Activated naive CD4-positive, alpha-beta T cell treated with anti-CD3 and anti-CD28 coated beads, Interleukin-2, amount 50 U/mL, for 72 hours (primary cell): ENCODE measurements at places on chromosomes 12 and 14.

- no peak for DNase-seq
Observed at GRCh38 chr14:69650948-69651369, 39.6 kb downstream of the SUSD6 start.

- no peak for DNase-seq
Observed at GRCh38 chr14:70086685-70087379, 101.9 kb downstream of the SLC8A3 start.

DNA sequence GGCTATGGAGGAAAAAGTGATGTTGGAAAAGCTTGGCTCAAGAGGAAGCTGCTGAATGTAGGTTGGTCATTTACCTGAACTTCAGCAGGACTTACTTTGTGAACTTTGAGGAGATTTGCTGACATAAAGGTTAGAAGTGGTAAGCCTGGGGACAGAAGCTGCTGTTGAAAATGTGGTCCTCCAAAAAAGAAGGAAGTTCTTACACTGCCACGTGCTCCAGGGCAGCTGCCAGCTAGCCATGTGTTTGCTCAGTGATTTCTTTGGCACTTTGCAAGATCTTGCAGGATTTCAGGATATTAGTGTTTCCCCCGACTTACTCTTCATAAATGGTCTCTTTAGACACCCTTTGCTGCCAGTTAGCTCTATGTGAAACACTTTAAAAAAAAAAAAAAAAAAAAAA, 14.8 kb upstream of the DYRK2 start:
- no peak for DNase-seq

- DNase-seq, result no peak
Observed at GRCh38 chr12:32117316-32117715, 10.7 kb downstream of the BICD1 start.

DNA sequence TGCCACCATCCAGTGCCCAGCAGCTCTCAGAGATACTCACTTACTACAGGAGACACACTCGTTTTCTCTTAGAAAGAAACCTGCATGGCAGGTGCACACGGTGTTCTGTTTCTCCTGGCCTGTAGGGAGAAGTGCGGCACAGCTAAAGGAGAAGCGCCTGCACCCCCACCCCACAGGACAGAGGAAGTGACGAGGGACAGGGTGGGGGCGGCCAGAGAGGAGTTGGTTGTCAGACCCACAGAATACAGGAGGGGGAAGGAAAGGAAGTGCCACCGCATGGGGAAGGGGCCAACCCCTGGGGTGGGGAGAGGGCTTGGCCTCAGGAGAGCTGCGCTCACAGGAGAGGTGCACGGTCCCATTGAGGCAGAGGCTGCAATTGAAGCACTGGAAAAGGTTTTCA, 8.8 kb downstream of the TNFRSF1A start:
- DNase-seq, result no peak

DNA sequence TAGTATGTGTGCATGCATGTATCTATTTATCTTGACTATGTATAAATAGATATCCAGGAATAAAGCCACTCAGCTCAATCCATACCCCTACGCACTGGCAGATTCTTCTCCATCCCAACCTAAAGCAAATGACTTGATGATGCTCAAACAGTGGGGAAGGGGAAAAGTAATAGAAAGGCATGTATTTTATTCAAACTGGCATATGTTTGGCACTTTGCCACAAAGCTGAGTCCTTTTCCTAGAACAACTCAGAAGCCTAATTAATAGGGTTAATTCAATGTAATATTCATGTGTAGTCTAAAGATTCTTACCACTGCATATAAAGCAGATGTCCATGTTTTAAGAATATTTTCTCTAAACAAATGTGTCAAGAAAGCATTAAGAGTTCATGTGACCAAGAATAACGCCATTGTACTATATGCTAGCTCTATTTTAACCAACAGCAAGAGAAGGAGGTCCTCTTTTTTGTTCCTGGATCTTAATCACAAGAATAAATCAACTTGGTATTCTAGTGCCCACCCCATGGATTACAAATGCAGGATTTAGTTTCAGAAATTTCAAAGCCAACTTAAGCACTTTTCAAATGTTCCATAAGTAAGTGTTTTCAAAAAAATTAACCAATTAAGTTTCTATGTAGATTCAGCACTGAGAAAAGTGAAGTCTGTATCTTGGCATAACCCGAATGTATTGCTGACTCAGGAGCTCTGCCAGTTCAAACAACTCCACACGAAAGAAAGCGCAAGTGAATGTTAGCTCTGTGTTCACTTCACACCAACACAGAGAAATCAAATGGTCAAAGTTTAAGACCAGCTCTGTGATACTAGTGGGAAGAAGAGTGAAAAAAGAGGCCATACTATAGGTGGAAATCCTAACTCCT, 233.6 kb downstream of the MED13L start:
- DNase-seq, result no peak

DNA sequence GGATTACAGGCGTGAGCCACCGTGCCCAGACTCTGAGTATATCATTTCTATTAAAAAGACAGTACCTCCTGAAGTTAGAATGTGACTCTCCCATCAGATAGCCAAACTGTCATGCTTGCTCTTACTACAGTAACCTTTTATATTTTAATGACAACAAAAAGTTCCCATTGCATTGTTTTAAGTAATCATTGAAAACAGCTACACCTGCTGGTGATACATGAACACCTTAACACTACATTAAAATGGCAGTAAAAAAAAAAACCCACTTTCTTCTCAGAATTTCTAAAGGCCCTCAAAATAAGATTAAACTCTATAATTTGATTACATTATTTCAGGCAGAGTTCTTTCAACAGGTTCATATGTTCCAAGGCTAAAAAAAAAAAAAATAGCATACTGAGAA, 76.7 kb downstream of the SH2B3 start:
- DNase-seq, result no peak

GRCh38 chr14:79548836-79549235, 662.5 kb downstream of the DIO2 start:
- no peak for DNase-seq

DNA sequence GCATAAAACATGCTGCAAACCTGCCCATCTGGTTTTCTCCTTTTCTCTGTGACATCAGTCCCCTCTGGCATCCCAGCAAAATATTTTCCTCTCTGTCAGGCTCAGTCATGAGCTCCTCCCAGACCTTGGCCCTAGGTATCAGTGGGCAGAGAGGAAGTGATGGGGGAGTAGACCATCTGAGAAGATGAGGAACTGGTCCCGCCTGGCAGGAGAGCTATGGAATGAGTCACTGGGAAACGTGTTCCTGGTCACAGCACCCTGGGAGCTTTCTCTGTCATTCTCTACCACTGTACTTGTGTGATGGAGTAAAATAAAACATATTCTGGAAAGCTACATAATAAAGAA, 5.0 kb upstream of the SRSF9 start:
- no peak for DNase-seq

DNA sequence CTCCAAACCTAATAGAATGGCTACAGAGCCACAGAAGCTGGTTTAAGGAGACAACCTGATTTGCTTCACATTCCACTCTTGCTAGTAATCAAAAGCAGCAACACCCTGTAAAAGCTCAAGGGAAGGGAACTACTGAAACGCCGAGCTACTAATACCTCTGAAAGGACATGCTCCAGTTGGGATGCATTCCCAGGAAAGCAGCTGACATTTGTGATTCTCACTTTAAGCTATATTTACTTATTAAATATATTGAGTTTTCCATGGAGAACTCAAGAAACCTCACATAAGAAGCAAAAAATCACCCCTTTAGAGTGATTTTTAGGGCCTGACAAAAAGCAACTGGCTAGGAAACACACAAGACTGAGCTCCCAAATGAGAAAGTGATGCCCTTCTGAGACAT, 1073.0 kb upstream of the FLRT2 start:
- DNase-seq, result no peak
